ENCODE measurements at places on chromosomes 5 and 9.
A peak's percentile ranks its signal among the peaks of the same experiment; 100 is the strongest.

GRCh38 chr5:102722931-102723330, 32.2 kb upstream of the PAM start:
- no peak for DNase-seq

DNA sequence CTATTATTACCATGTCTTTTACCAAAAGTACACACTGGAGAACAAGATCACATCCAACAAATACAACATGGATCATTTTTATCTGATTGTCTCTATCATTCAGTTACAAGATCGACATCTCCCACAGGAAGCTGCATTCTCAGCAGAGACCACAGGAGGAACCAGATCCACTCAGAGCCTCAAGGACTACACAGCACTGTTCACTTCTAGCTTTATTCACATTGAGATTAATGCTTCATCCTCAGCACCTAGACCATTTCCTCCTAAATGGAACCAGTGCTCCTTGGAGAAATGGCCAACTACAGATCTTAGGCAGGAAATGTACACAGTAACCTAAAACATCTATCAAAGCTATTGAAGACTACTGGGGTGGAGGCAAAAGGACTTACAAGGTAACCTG, 13.3 kb upstream of the C5orf15 start:
- no peak for DNase-seq

GRCh38 chr5:174837919-174838902, 113.8 kb downstream of the MSX2 start:
- DNase-seq, result peak; percentile 4

GRCh38 chr5:40485021-40485998, 194.4 kb upstream of the PTGER4 start:
- peak; percentile 68 for DNase-seq

DNA sequence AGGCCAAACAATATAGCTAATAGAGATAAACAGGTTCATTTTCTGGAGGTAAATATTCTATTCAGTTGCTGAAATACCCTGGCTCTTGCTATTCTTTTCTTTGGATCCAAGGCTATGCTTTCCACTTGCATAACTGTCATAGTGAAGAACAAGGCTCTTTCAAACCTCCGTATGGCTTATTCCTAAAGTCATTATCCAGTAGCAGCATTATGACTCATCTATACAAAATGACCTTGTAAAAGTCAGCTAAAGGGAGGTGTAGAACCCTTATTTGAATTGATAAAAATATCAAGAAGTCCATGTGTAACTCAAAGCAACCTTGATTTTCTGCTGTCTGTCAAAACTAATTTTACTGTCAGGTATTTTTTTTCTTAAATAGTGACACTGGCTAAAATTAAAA, 447.8 kb downstream of the PLK2 start:
- no peak for DNase-seq

DNA sequence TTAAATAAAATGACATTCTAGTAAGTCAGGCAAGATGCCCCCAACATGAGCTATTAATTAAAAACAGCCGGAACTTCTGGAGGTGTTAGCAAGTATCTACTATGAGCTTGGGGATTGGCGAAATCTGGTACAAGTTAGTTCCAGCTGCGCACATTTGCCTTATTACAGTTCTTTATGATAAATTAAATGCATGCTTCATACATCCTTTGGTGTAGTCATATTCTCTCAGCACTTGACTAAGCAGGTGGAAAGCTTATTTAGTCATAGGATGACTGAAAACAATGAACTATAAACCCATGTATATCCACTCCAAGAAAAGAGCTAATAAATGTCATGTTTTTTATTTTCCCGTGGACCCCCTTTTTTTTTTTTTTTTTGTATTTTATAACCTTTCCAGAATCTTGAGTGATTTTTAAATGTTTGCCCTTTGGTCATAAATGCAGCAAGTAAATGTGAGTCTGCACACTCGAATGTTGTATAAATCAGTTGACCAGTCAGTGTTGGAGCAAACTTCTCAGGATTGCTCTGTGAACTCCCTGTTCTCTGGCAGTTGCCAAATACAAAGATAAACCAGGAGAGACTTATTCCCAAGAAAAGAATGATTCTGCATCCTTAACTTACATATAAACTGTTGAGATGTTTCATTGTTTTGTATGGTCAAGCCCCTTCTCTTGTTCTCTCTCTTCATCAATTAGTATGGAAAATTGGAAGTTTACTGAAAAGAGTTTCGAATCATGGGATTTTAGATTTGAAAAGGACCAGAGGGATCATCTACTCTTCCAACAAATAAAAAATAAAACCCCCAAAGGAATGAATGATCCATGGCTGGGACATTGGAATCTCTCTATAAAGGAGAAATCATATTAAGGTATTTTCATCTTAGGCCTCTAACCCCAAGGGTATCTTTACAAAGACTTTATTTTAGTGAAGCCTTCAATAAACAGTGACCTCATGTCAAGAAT, 38.3 kb downstream of the PIK3R1 start:
- no peak for DNase-seq

DNA sequence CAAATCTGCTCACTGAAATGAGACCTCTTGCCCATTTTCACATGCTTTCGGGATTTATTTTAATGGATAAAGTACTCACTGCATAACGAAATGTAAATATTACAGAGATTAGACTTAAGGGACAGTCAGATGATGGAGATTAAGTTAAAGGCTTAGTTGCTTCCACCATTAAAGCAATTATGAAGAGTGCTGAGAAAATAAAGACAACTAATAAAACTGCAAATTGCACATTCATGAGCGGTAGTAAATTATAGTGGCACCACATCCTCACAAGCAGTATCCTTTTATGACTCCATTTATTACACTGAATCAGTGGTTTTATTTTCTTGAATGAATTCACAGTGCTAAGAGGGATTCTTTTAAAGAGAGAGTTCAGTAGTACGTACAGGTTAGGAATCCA, 76.2 kb upstream of the TMED7 start:
- no peak for DNase-seq

GRCh38 chr5:142913728-142914338, 143.7 kb downstream of the ARHGAP26 start:
- no peak for DNase-seq

DNA sequence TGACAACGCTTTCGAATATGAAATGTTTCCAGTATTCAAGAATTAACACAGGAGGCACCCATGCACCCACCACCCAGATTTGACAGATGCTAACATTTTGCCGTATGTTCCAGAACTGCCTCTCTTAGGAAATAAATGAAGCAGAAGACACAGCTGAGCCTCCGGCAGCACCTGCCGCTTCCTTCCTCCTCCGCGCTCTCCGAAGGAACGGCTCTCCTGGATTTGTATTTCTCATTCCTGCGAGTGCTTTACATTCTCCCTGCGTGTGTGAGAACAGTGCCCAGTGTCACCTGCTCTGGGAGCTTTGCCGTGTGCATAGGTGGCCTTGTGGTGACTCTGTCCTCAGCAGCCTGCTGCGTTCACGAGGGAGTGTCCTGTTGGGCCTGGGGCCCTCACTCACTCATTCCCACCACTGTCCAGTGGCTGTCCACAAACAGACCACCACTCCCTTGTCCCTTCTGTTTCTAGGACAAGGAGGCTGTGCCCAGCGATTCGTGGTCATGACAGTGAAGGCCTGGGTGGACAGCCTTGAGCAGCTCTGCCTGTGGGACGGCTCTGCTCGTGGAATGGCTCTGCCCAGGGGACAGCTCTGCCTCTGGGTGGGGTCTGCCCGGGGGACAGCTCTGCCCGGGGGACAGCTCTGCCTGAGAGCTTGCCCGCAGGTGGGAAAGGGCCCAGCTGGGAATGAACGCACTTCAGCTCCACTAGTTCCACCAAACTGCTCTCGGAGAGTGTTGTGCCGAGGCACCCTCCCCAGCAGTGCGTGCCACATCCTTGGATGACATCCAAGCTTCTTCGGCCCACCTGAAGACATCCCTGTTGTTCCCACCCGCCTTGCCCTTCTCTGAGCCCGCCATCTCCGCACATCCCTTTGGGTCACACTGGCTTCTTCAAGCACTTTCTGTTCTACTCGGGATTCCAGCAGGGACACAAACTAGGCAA, 170.5 kb upstream of the PPP1R26 start:
- no peak for DNase-seq

GRCh38 chr9:32570262-32570661, 2.7 kb downstream of the NDUFB6 start:
- DNase-seq, result no peak

All from NB4 (cell line).